ENCODE measurements at places on chromosomes 3 and 15.

DNA sequence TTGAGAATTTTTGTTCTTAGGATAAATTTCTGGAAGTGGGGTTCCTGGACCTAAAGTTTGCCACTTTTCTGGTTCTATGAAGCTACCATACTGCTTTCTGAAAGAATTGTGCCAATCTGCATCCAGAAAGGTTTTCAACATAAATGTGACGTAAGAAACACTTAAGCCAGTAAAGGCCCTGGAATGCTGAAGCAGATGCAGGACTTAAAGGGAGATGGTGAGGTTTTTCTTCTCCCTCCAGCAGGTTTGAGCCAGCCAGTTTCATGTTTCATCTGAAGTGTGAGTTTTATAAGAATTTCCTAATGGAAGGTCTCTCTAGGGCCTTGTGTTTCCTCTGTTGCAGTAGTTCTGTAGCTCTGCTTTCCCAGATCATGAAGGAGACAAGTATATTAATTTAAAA lies 33.1 kb downstream of the ZNF592 start:
- no peak for DNase-seq
- H3K27me3 ChIP-seq, result no peaks in the 10 kb centered on the region
- H3K36me3 ChIP-seq, result peaks cover 29% of the 10 kb centered on the region
- H3K27ac ChIP-seq, result no peak overlapping the region
- peaks cover 22% of the 10 kb centered on the region for H3K4me1 ChIP-seq

- peaks cover under 1% of the 10 kb centered on the region for H3K27me3 ChIP-seq
- no peaks in the 10 kb centered on the region for H3K4me1 ChIP-seq
- DNase-seq, result no peak
- H3K36me3 ChIP-seq, result no peaks in the 10 kb centered on the region
- no peak overlapping the region for H3K27ac ChIP-seq
Observed at GRCh38 chr3:67215690-67216089, 217.6 kb downstream of the KBTBD8 start.

DNA sequence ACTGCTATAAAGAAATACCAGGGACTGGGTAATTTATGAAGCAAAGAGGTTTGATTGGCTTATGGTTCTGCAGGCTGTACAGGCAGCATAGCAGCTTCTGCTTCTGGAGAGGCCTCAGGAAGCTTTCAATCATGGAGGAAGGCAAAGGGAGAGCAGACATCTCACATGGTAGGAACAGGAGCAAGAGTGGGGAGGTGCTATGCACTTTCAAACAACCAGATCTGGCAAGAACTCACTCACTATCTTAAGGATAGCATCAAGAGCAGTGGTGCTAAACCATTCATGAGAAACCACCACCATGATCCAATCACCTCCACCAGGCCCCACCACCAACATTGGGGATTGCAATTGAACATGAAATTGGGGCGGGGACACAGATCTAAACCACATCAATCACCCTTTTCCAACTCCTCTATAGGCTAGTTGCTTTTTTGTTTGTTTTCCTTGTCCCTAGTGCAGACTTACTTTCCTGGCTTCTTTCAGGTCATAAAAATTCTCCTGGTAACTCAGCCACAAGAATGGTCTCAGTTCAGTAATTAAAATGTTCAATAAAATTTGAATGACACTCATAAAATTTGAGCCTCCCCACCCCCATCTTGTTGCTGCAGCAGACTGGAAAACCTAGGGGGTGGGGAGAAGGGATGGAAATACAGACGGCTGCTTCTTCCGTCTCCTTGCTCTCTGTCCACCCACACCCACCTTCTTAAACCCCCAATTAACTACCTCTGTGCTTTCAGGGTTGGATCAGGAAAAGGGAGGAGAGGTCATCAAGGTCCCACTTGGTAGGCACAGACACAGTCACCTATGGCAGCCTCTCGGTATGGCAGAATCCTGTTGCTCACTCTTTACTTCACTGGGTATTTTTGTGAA lies 16.3 kb upstream of the TIPARP start:
- peaks cover 5% of the 10 kb centered on the region for H3K4me1 ChIP-seq
- no peak overlapping the region for H3K4me3 ChIP-seq
- peaks cover 3% of the 10 kb centered on the region for H3K27me3 ChIP-seq
- peaks cover 2% of the 10 kb centered on the region for H3K36me3 ChIP-seq

DNA sequence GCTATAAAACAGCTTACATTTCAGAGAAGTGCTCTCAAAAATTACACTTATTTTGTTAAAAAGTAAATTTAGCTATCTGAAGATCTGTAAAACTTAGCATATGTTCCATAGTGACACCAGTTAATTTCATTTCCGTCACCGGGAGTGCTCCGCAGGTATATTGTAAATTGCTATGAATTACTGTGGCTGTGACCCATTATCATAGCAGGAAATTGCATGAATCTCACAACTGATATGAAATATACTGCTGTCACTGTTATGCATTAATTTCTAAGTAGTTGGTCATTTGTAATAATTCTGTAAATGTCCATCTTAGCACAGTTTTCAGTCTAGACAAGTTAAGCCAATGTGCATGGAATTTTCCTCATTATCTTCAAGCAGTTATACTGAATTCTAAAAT lies 91.2 kb downstream of the EPHA3 start:
- no peaks in the 10 kb centered on the region for H3K4me1 ChIP-seq
- no peaks in the 10 kb centered on the region for H3K36me3 ChIP-seq

GRCh38 chr15:46955576-46955975 lies 761.7 kb upstream of the SEMA6D start:
- H3K4me3 ChIP-seq, result no peak overlapping the region
- H3K4me1 ChIP-seq, result no peaks in the 10 kb centered on the region
- DNase-seq, result no peak

GRCh38 chr3:95148107-95148506 lies 1085.2 kb downstream of the NSUN3 start:
- no peak for DNase-seq
- no peak overlapping the region for H3K4me3 ChIP-seq
- no peak overlapping the region for H3K27ac ChIP-seq
- H3K36me3 ChIP-seq, result no peaks in the 10 kb centered on the region

GRCh38 chr3:177331203-177331835 lies 134.0 kb upstream of the TBL1XR1 start:
- no peaks in the 10 kb centered on the region for H3K27me3 ChIP-seq
- H3K27ac ChIP-seq, result no peak overlapping the region
- no peak overlapping the region for H3K4me3 ChIP-seq

GRCh38 chr3:108315767-108316301 lies 19.5 kb downstream of the HHLA2 start:
- H3K27ac ChIP-seq, result no peak overlapping the region
- DNase-seq, result no peak
- peaks cover 3% of the 10 kb centered on the region for H3K4me1 ChIP-seq
- peaks cover 2% of the 10 kb centered on the region for H3K27me3 ChIP-seq
- no peaks in the 10 kb centered on the region for H3K36me3 ChIP-seq
- H3K4me3 ChIP-seq, result no peak overlapping the region
